ENCODE measurements at places on chromosomes 5 and 9.
A peak's percentile ranks its signal among the peaks of the same experiment; 100 is the strongest.

- DNase-seq, result no peak
Observed at GRCh38 chr5:80184235-80185023, 71.4 kb downstream of the SERINC5 start.

GRCh38 chr5:97624886-97625285 lies 441.8 kb upstream of the RIOK2 start:
- DNase-seq, result no peak

DNA sequence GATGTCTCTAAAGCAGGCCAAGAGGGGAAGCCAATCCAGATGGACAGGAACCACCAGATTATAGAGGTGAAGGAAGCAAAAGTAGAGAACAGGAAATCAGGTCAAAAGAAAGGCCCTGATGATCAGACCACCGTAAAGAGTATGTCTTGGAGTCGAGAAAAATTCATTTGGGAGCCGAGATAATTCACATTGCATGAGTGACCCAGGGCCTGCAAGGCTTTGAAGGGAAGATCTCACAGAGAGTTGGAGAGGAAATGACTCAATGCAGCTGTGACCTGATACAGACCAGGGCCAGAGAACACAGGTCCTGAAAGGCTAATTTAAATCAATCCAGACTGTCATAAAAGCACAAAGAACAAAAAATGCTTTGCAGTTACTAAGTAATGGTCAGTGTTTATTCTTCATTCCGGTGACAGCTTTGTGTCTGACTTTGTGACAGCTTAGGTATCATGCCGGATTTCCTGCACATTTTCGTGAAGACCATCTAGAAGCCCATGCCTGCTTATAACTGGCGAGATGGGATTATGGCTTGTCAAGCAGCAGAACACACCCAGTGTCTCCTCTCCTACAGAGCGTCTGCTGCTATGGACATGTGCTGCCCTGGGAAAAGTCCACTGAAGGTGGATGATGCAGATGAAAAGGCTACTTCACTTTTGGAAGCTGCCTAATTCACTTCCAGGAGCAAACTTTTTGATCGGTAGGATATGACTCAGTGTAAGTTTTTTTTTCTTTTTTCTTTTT lies 5.8 kb upstream of the ACTBL2 start:
- peak; percentile 37 for DNase-seq

DNA sequence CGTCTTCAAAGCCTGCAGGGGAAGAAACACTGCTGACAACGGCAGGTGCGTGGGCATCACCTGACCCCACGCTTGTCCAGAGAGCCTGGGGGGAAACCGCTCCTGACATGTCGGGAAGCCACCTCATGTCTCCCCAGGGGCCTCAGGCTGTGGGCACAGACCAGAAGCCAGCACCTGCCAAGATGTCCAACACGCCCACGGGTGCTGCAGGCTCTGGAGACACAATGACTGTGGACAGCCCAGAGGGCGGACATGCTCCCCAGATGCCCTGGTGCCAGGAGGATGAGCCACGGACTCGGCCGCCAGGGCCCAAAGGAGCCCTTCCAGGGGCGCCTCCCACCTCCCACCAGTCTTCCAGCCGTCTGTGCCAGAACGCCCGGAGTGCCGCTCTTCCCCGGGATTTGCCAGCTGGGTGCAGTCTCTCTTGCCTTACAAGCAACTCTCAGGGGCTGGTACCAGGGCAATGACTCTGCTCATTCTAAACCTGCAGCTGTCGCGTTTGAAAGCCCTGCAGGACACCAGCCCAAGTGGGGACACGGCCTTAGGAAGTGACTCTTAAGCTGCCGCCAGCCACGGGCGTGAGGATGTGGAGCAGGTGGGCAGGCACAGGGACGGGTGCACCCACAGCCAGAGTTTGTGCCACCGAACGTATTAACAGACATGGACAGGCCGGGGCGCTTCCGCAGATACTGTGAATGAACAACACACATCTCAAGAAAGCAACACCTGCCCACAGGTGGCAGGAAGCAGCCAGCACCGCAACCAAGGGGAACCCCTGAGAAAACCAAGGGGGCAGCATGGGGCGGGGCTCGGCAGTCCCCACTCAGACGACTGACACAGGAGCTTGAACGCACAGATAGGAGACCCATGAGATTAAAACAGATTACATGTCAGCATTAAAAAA lies 6.8 kb upstream of the LHX3 start:
- no peak for DNase-seq

DNA sequence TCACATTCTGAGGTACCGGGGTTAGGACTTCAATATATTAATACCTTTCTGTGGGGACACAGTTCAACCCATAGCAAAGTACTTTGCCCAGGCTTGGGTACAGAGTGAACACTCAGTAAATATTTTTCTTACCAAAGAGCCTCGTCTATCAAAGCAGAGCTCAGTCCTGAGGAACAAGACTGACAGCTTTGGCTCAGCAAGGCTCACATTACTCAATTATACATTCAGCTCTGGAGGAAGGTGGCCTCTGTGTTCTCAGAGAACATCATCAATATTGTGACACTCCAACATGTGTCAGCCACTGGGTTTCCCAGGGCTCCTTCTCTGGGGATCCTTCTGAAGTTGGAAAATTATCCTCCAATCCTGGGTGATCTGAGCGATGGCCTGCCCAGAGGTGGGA lies 186.4 kb downstream of the NMUR2 start:
- DNase-seq, result no peak

GRCh38 chr9:16830806-16831205 lies 39.7 kb downstream of the BNC2 start:
- no peak for DNase-seq

- DNase-seq, result no peak
Observed at GRCh38 chr5:136081217-136081591, 51.4 kb upstream of the SMAD5 start.

DNA sequence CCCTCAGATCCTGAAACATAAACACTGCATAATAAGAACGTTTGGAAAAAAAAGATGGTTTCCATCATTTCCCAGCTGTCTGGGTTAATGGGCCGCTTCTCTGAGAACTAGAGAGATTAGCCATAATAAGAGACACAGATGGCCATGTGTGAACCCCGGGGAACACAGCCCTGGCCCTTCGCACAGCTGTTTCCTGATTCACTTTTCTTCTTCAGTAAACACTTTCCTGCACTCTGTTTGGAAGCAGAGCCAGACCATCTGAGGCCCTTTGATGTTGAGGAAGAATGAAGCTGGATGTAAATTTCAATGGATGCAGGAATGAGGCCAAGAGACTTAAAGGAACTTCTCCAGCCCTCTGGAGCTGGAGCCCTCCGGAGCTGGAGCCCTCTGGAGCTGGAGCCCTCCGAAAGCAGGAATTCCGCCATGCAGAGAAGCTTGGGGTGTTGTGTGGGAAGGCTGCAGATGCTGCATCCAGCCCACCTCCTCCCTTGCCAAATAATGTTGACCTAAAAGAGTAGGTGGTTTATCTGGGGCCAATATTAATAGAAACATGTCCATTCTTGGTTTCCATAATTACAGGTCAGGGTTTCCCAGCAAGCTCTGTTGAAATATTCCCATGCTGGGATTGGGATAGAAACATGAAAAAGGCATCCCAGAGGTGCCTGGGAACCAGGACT lies 218.9 kb downstream of the NXNL2 start:
- DNase-seq, result no peak

DNA sequence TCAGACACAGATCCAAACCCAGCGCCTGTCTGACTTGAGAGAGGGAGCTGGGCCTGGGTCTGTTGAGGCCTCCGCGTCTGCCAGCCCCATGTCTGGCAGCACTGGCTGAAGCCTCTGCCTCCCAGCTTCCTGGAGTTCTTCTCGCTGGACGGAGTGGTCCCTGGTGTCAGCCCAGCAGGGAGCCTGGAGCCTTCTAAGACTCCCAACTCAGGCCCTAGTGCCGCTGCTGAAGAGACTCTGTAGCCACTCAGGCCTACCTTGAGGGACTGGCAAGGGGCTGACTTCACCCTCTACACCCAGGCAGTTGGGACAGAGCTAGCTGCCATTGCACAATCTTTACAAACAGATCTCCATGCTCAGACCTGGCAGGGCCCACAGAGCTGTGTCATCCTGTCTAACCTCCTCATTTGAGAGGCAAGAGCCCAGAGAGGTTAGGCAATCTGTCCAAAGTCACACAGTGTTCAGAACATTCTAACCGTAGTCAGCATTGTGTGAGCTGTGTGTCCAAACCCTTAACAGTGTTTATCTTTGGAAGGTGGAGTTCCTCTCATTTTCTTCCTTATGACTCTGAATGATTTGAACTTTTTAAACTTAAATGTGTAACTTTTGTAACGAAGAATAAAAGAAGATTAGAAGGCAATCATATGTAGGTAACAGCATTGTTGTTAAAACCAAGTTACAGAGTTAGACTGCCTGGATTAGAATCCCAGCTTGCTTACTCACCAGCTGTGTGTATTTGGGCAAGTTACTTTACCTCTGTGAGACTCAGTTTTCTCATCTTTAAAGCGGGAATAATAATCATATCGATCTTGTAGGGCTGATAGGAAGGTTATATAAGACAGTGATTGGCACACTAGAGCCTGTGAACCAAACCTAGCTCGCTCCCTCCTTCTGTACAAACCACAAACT lies 4.6 kb upstream of the DUSP1 start:
- DNase-seq, result peak; percentile 82

DNA sequence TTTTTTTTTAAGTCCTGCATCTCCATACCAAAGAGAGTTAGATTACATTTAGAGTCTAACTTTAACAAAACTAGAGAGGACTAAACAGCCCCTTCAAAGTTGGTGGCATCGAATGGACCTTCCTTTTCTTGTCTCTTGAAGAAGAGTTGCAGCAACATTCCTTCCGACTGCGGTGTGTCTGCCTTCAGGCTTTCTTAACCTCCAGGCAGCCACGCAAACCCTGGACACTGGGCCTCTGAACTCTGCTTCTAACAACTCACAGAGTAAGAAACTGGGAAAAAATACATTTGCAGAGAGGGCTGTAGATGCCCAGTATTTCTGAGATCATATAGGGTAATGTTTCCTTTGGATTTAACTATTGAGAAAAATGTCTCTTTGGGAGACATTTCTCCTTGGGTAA lies 120.5 kb upstream of the MAST4 start:
- DNase-seq, result no peak

DNA sequence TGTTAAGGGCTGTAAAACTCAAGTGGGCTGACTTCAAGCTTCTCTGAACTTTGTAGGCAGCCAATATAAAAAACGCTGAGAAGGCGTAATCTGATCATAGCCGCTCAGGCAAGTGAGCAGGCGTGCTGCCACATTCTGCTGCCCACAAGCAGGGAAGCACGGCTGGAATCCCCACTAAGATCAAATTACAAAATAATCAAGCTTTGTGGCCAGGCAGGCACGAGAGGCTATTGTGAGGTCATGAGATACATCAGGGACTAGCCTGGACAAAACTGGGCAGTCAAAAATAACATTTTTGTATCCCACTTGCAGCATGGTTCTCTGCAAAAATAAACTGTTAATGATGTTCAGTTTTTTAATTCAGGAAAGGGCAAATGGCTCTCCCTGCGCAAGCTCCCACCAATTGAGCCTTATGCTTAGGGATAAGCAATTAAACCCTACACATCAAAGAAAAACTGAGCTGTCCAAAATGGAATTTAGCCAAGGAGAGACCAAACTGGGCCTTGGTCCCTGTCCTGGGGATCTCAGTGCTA lies 64.0 kb downstream of the POU5F2 start:
- DNase-seq, result peak; percentile 82

DNA sequence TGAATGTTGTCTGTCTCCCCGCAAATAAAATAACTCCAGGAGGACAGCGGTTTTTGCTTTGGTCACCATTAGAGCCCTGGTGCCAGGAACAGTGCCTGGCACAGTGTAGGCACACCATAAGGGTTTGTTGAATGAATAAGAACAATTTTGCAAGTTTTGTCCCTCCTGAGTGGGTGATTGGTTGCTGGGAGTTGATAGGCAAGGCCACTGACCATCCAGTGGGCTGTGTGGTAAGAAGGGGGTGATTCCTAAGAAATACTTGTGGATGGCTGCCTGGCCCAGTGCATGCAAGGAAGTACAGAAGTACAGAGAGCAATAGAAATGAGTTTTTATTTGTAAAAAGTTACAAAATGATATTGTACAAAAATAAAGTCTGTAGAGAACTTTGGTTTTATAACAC lies 27.5 kb downstream of the GDNF start:
- DNase-seq, result peak; percentile 40

GRCh38 chr9:134835448-134835847 lies 45.2 kb upstream of the FCN2 start:
- no peak for DNase-seq

DNA sequence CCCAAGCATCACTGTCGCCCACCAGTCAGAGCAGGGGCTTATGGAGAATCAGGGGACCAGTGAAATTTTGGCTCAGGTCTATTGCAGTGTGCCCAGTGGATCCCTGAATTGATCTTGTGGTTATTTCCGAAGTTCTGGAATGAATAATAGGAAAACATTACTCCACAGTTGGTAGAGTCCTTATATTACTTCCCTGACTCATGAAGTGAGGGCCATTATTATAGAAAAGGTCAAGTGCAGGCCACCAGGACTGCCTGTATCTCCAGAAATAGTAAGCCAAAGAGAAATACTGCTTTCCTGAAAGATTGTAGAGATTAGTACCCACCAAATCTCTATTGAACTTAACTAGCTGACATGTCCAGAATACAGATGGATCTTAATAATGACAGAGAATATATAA lies 335.0 kb downstream of the NPR3 start:
- peak; percentile 10 for DNase-seq
